ENCODE measurements at places on chromosomes 5 and 9.

GRCh38 chr9:82570226-82570625 lies 492.7 kb downstream of the RASEF start:
- DNase-seq = no peak

- DNase-seq = no peak
Observed at GRCh38 chr5:22372826-22373660, 480.1 kb downstream of the CDH12 start.

DNA sequence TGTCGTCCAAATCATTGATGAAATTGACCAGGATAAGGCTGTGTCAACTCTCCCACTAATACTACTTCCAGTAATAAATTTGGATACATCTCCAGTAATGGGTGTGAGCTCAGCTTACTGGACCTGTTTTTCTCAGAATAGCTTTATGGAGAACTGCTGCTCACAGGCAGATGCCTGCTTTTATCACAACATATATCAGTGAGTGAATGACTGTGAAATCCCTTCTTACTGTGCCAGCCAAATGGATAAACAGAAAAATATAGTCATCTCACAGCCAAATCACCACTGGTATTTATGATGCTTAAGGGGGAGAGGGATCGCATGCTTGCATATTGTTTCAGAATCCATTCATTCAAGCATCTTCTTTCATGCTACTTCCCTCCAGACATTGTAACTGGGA lies 148.4 kb upstream of the PAPPA start:
- no peak for DNase-seq

GRCh38 chr5:148956477-148957385 lies 106.1 kb downstream of the SH3TC2 start:
- DNase-seq = no peak

GRCh38 chr9:34413231-34413852 lies 36.6 kb upstream of the MYORG start:
- DNase-seq = no peak

GRCh38 chr5:174490728-174491127 lies 233.7 kb upstream of the MSX2 start:
- no peak for DNase-seq

DNA sequence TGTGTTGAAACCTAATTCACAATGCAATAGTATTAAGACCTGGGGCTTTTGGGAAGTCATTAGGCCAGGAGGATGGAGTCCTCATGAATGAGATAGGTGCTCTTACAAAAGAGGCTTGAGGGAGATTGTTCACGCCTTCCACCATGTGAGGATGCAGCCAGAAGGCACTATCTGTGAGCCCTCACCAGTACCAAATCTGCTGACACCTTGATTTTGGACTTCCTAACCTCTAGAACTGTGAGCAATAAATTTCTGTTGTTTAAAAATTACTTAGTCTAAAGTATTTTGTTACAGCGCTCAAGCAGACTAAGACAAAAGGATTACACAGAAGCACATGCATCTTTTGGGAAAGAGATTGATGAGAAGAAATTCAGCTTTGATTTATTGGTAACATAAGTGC lies 232.9 kb upstream of the NR4A3 start:
- no peak for DNase-seq

- DNase-seq = no peak
Observed at GRCh38 chr9:34907044-34907443, 51.0 kb upstream of the PHF24 start.

DNA sequence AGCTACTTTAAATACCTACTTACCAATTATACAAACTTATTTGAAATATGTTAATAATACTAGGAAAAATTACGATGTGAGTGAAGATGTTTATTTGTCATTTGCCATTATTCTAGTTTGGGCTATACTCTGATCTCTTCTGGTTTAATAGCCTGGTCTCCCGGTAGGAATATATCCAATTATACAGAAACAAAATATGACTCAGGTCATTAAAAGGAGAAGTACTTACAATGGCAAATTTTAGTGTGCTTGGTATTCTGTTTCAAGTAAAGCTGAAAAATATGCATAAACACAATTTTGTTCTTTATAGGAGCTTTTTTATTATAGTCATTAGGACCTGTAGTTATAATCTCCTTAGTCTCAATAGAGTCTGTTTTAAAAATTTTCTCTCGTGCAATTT lies 176.8 kb downstream of the SLCO4C1 start:
- DNase-seq = no peak

DNA sequence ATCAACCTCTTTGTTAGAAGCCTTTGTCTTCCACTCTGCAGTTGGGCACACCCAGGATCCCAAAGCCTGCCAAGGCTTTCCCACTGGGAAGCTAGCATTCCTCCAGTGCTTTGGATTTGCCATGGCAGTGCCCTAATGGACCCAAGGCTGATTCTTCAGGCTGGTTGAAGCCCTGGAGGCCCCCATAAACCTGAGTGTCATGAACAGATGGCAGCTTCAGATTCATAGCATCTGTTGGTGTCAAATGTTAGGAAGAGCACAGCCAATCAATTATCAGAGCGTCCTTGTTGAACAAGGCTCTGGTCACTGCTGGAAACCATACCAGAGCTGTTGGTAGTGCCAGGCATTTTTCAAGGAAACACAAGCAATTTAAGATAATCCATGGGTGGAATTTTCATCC lies 241.1 kb upstream of the KLF4 start:
- no peak for DNase-seq

DNA sequence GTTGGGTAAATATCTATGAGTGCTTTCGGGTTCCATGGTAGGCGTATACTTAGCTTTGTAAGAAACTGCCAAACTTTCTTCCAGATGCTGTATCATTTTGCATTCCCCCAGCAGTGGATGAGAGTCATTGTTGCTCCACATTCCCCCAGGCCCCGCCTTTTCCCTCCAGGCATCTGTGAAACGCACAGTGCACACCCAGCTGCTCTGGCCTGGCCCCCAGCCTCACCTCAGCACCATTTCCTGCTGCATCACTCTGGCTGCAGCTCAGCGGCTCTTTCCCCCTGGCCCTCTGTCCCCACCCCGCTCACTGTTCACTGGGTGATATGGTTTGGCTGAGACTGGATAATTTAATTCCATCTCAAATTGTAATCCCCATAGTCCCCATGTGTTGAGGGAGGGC lies 76.6 kb upstream of the SPTLC1 start:
- DNase-seq = no peak

DNA sequence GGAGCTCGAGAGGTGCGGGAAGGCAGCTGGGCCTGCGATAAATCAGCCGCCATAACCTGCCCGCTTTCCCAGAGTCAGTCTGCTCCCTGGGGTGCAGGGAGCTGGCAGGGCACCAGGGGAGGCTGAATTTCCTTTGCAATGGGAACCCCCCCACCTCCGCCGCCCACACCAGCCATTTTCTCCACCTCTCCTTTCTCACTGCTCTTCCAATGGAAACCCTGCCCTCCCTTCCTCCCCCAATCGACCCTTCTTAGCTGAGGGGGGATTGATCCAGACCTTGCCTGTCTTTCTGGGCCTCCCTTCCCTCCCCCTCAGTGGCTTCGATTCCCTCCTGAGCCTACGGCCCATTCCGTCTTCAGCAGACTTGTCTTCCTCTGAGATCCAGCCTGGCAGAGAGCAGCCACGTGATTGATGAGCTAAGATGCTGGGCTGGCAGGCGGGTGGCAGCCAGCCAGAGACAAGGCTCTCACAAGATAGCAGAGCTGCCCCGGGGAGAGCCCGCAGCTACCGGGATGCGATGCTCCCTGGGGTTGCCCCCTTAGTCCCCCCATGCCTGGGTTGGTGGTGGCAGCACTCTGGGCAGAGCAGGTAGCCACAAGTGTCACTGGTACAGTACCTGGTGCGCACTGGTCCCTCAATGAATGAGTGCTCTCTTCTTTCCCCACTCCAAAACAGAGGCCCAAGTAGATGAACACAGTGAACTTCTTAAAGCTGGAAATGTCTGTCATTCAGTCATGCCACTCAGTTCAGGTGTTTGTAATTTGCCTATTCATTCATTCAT lies 53.7 kb upstream of the FABP6 start:
- no peak for DNase-seq

- DNase-seq = peak; percentile 85
Observed at GRCh38 chr5:43396762-43397304, 15.4 kb downstream of the CCL28 start.
